ENCODE measurements at places on chromosomes 1 and 21.
A peak's percentile ranks its signal among the peaks of the same experiment; 100 is the strongest.

- no peaks in the 10 kb centered on the region for H3K4me1 ChIP-seq
- DNase-seq = no peak
- H3K4me3 ChIP-seq = no peak overlapping the region
- no peak overlapping the region for H3K27ac ChIP-seq
Observed at GRCh38 chr1:93519199-93519829, 71.4 kb downstream of the FNBP1L start.

DNA sequence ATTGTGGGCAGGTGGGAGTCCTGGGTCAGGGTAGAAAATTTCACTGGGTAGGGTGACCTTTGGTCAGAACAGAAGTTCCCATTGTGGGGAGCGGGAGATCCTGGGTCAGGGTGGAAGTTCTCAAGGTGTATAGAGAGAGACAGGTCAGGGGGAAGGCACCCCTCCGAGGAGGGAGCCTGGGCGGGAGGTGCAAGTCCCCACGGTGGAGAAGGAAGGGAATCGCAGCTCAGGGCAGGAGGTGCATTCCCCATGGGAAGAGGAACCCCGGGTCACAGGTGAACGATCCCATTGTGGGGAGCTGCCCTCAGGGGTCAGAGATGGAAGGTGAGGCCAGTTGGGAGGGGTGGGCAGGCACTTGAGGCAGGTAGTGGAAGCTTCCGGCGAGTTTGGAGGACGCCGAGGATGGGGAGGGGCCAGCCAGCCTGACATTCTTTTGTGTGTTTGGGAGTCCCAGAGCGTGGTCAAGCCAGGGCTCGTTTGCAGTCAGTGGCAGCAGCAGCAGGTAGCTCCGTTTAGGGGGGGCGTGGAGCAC lies 637 bp downstream of the LYPLA2 start:
- no peaks in the 10 kb centered on the region for H3K4me1 ChIP-seq
- no peak for DNase-seq
- no peak overlapping the region for H3K27ac ChIP-seq

DNA sequence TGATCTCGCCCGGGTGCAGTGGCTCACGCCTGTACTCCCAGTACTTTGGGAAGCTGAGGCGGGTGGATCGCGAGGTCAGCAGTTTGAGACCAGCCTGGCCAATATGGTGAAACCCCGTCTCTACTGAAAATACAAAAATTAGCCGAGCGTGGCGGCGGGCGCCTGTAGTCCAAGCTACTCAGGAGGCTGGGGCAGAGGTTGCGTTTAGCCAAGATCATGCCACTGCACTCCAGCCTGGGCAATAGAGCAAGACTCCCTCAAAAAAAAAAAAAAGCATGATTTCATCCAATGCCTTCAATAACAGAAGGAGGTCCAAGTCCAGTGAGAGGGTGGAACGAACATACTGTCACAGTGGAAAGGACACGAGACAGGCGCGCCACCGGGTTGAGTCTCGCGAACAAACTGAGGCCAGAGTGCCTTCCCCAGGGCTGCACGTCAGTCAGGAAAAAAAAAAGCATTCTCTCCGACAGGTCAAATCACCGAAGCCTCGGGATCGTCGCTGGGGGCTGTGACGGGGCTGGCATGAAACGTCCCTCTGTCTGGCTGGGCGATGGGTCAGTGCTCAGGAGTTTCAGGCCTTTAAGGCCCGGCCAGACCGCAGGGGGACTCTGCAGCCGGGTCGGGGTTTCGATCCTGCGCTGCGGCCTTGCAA lies 8.4 kb upstream of the CROCC start:
- H3K36me3 ChIP-seq = no peaks in the 10 kb centered on the region
- H3K27ac ChIP-seq = no peak overlapping the region
- H3K4me3 ChIP-seq = no peak overlapping the region
- H3K27me3 ChIP-seq = no peaks in the 10 kb centered on the region
- H3K4me1 ChIP-seq = no peaks in the 10 kb centered on the region

- H3K4me3 ChIP-seq = no peak overlapping the region
- no peaks in the 10 kb centered on the region for H3K4me1 ChIP-seq
- H3K36me3 ChIP-seq = no peaks in the 10 kb centered on the region
- no peak for DNase-seq
Observed at GRCh38 chr1:215772151-215772550, 205.0 kb downstream of the KCTD3 start.

GRCh38 chr1:178151831-178152230 lies 57.9 kb downstream of the RASAL2 start:
- H3K36me3 ChIP-seq = no peaks in the 10 kb centered on the region
- no peaks in the 10 kb centered on the region for H3K27me3 ChIP-seq
- DNase-seq = no peak
- no peak overlapping the region for H3K4me3 ChIP-seq
- H3K4me1 ChIP-seq = peaks cover 2% of the 10 kb centered on the region

GRCh38 chr1:212623603-212624002 lies 15.0 kb downstream of the ATF3 start:
- no peaks in the 10 kb centered on the region for H3K27me3 ChIP-seq
- H3K4me3 ChIP-seq = no peak overlapping the region
- H3K36me3 ChIP-seq = peaks cover 8% of the 10 kb centered on the region
- no peaks in the 10 kb centered on the region for H3K4me1 ChIP-seq

GRCh38 chr1:12143631-12144155 lies 23.1 kb upstream of the TNFRSF1B start:
- H3K4me3 ChIP-seq = no peak overlapping the region
- peak; percentile 88 for DNase-seq
- H3K4me1 ChIP-seq = no peaks in the 10 kb centered on the region
- no peaks in the 10 kb centered on the region for H3K27me3 ChIP-seq

Measured in aorta (tissue), 5 donors.